ENCODE measurements at places on chromosomes 3 and 15. TPM values are rescaled to one million over a fixed set of nuclear protein-coding genes. Genes with fewer than 3 reads are reported as not detected.

- no peak for DNase-seq
- H3K36me3 ChIP-seq, result no peaks in the 10 kb centered on the region
- no peak overlapping the region for H3K27ac ChIP-seq
These were observed 74.0 kb downstream of the CNTN4 start for GRCh38 chr3:2172561-2173171.

GRCh38 chr3:164235289-164236028 lies 842.8 kb downstream of the SI start:
- no peak overlapping the region for H3K27ac ChIP-seq
- H3K36me3 ChIP-seq, result no peaks in the 10 kb centered on the region
- no peak overlapping the region for H3K4me3 ChIP-seq
- no peaks in the 10 kb centered on the region for H3K4me1 ChIP-seq
- H3K27me3 ChIP-seq, result no peaks in the 10 kb centered on the region

MNS1 gene
- not detected for total RNA-seq

CD96 gene
- total RNA-seq, result 228 TPM

DNA sequence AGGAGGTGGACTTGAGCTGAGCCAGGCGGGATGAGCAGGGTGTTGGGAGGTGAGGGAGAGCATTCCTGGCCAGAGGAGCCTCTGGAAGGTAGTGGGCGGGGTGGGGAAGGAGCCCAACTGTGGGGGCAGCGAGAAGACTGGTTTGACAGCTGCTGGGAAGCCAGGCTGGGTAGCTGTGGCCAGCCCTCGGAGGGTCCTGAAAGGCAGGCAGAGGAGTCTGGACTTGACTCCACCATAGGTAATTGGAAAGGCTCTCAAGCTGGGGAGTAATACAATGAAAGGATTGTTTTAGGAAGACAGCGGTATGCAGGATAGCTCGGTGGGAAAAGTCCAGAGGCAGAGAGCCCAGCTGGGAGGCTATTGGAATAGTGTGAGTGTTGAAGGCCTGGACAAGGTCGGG lies 17.2 kb downstream of the EPHB3 start:
- H3K27me3 ChIP-seq, result peaks cover 3% of the 10 kb centered on the region
- no peaks in the 10 kb centered on the region for H3K4me1 ChIP-seq
- H3K27ac ChIP-seq, result no peak overlapping the region
- no peak overlapping the region for H3K4me3 ChIP-seq
- no peaks in the 10 kb centered on the region for H3K36me3 ChIP-seq
- no peak for DNase-seq

LDHAL6B gene
- not detected for total RNA-seq

Data from CD4-positive, alpha-beta memory T cell (primary cell).